NCI-H2227 treated with DMSO at 0.1 percent for 48 hours (cell line): ENCODE measurements at places on chromosomes 4 and X.

- no peak for DNase-seq
Measured at GRCh38 chr4:56844802-56845580, 23.5 kb upstream of the SPINK2 start.

GRCh38 chr4:122195718-122196117, 43.6 kb downstream of the BLTP1 start:
- DNase-seq = no peak

GRCh38 chr4:14867847-14868246, 134.4 kb upstream of the CPEB2 start:
- no peak for DNase-seq

DNA sequence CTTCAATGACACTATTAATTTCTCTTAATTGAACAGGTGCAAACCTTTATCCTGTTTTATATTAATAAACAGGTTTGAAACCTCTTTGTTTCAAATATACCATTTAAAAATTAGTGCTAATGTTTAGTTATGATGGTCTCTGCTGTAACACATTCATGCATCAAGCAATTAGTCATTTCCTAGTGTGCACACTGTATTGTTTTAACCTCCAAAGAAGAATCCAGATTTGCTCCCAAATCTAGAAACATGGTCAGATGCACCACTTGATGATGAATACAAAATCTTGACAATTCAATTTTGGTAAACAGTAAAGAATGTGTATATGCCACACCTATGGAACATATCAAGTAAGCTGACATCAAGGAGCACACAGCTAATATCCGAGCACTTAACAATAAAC, 157.1 kb downstream of the TRIML1 start:
- DNase-seq = no peak

GRCh38 chrX:39613482-39613995, 484.2 kb downstream of the BCOR start:
- peak; percentile 67 for DNase-seq

- no peak for DNase-seq
Measured at GRCh38 chr4:74660866-74661265, 133.5 kb downstream of the BTC start.

DNA sequence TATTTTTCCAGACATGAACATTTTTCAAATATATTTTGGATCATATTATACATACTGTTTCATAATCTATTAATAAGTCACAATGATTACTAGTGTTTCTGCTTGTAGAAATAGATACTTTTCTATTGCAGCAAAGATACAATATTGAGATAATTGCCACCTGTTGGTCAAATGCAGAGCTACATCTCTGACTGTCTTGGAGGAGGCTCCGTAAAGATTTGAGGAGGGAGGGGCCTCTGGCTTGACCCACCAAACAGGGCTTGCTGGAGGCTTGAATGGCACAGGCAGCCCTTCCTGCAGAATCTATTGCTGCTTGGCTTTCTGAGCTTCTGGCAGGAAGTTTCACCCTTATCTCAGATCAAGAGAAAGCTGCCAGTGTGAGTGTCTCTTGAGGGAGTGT, 99.3 kb upstream of the ARMCX2 start:
- DNase-seq = peak; percentile 62

DNA sequence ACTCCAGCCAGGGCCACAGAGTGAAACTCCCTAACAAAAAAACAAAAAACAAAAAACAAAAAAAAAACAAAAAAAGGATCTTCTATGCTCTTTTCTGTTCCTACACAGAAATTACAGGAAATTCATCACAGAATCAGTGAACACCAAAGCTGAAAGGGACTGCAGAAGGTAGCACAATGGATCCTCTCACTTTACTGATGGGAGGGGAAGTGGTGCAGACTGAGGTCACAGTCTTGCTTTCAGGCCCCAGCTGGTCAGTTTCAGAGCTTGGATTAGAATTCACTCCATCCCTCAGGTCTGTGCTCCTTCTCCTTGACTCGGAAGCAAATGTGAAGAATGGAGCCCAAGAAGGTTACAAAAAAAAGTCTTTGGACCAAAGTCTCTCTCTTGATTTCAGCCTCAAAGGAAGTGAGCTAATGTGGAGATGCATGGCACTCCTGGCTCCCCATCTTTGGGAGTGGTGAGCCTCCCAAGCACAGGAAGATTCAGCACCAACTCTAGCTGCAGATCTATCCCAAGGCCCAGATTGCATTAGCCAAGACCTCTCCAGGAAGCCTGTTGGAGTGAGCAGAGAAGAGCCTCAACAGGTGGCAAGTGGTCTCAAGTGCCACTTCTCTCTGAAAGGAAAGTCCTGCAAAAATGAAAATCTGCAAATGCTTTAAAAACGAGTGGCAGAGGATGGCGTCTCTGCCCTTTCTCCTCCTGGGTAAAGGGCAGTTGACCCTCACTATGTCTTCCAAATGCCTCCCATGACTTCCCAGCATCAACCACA, 176.0 kb downstream of the MAML3 start:
- DNase-seq = no peak

GRCh38 chr4:71126719-71127118, 133.3 kb downstream of the DCK start:
- DNase-seq = no peak

DNA sequence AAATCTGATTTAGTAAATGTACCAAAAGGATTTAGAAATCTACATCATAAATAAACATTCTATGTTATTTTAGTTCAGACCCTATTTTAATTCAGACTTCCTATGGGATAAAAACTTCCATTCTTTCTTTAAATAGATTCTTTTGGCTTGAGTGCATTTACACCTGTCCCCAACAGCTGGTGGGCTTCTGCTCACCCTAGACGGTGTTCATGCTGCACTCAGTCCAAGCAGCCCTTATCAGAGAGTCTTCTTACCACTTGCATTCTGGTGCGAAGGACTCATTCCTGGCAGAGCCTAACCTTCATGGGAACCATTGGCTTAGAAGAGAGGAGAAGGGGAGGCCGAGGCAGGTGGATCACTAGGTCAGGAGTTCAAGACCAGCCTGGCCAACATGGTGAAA, 57.3 kb downstream of the NPNT start:
- no peak for DNase-seq

DNA sequence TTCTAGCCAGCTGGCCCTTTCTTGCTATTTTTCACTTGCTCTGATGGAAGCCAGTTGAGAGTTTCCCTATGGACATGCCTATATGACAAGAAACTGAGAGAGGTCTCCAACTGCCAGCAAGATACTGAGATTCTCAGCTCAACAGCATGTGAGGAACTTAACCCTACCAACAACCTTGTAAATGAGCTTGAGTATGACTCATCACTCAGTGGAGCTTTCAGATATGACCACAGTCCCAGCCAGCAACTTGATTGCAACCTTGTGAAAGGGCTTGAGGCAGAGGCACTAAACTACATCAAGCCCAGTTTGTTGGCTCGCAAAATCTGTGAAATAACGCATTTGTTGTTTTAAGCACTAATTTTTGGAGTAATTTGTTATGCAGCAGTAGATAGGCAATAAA, 175.8 kb downstream of the COMMD8 start:
- no peak for DNase-seq
